Uterus (tissue), 4 donors: ENCODE measurements at places on chromosomes 5 and 9.

GRCh38 chr9:111438541-111439235 lies 45.5 kb downstream of the ECPAS start:
- H3K27ac ChIP-seq, result no peak overlapping the region
- no peak overlapping the region for H3K4me3 ChIP-seq
- no peaks in the 10 kb centered on the region for H3K4me1 ChIP-seq

DNA sequence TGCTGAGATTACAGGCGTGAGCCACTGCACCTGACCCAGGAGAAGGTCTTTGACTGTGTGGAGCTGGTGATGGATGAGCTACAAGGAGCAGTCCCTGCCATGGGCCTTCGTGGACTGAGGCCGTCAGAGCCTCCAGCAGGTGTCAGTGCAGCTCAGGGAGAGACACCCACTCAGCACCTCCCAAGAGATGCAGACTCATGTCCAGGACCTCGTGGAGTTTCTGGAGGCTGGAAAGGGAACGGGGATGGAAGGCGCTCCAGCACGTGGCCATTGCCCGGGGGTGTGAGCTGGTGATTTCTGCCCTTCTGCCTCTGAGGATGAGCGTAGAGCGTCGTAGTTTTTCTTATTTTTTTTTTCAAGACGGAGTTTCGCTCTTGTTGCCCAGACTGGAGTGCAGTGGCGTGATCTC lies 9.5 kb downstream of the TOR4A start:
- no peak overlapping the region for H3K27ac ChIP-seq
- DNase-seq, result no peak
- no peaks in the 10 kb centered on the region for H3K36me3 ChIP-seq
- H3K4me1 ChIP-seq, result no peaks in the 10 kb centered on the region
- no peaks in the 10 kb centered on the region for H3K27me3 ChIP-seq

- H3K4me3 ChIP-seq, result no peak overlapping the region
- H3K36me3 ChIP-seq, result no peaks in the 10 kb centered on the region
- peak; percentile 11 for DNase-seq
These were observed 73.2 kb upstream of the UNC5A start for GRCh38 chr5:176736931-176737745.

GRCh38 chr5:115575167-115576070 lies 26.9 kb downstream of the TICAM2 start:
- no peak for DNase-seq
- no peaks in the 10 kb centered on the region for H3K4me1 ChIP-seq
- H3K27me3 ChIP-seq, result no peaks in the 10 kb centered on the region
- H3K4me3 ChIP-seq, result no peak overlapping the region
- H3K36me3 ChIP-seq, result no peaks in the 10 kb centered on the region
